Activated CD4-positive, CD25-positive, alpha-beta regulatory T cell treated with anti-CD3 and anti-CD28 coated beads, Interleukin-2, amount 50 U/mL, for 16 hours (primary cell): ENCODE measurements at places on chromosomes 3 and 15.

DNA sequence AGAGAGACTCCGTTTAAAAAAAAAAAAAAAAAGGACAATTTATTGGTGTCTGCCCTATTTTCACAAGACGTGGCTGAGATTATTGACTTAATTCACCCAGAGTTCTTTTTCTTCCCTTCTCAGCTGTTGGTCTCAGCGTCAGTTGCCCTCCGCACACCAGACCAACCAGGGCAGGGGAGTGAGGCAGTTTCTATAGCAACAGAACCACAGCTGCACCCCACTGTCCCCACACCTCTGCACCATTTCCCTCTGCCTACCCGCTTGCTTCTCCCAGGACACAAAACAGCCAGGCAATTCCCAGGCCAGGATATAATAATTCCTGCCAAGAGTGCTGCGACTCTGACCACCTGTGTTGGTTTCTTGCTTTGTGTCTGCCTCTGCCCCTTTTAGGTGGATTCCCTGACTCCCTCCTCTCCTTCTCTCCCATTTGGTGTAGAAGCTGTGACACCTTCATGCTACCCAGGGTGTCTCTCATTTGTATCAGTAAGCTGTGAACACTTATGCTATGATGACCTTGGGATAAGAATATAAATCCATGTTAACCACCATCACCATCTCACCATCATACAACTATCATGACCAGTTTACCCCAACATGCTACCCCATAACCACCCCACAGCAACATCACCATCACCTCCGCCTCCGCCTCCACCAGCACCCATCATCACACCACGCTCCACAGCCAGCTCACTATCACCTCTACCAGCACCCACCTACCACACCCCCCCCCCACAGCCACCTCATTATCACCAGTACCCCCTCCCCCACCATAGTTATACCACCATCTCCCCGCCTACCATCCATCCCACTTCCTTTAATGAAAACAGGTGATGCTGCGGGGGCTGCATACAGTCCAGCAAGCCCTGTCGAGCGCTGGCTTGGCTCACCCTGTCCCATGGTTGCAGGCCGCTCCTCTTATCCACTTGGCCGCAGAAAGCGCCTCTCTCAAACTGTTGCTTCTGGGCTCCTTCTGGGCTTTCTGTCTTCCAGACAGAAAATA, 589 bp downstream of the EPB42 start:
- DNase-seq, result no peak

DNA sequence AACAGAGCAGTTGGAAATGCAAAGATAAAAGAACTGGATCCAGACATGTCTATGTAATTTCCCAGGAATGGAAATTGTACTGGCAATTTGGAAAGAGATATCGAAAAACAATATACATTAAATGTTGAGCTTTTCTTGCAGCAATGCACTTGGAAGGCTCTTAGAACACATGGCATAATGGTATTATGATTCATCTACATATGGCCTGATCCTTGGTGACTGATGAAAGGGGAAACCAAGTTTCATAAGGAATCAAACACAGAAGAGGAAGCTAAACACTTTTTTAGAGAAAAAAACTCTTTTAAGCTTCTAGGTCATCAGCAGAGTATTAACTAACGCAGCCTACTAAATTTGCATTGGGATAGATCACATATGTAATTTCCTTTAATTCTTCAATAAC, 12.4 kb upstream of the GREM1 start:
- DNase-seq, result no peak

GRCh38 chr3:110165370-110165743, 828.0 kb upstream of the DPPA4 start:
- no peak for DNase-seq

DNA sequence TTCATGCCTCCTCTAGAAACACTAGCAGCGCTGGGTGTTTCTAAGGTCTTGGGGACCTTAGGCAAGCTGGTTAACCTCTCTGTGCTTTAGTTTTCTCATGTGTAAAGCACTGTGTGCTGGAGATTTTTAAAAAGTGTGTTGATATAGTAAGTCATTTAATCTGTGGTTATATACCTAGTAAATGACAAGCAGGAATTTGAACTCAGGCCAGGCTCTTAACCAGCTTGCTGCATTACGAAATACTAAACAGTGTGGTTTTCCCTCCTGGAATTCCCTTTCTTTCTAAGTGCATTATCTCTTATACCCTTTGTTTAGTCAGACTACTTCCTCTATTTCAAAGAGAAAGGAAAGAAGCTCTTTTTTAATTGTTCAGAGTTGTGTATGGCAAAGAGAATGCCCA, 26.5 kb downstream of the NEO1 start:
- DNase-seq, result no peak

GRCh38 chr15:36161771-36162212, 417.6 kb upstream of the CDIN1 start:
- DNase-seq, result no peak
